Stimulated activated naive B cell treated with anti-CD40 and anti-IgM and Interleukin-4, amounts not matched to agents 10 μg/mL and 1 μg/mL and 100 μg/mL, for 72 hours (primary cell): ENCODE measurements at places on chromosomes 3 and 15.

- peak; percentile 75 for DNase-seq
These were observed at the start of gene KLHL6 for GRCh38 chr3:183555541-183556081. KLHL6 (minus strand) TSS chr3:183555706; CDS start chr3:183555653, 53 bp downstream.

GRCh38 chr3:126742057-126742456, 38.0 kb downstream of the CHCHD6 start:
- no peak for DNase-seq

GRCh38 chr3:69460034-69460433, 74.1 kb upstream of the FRMD4B start:
- DNase-seq: no peak

DNA sequence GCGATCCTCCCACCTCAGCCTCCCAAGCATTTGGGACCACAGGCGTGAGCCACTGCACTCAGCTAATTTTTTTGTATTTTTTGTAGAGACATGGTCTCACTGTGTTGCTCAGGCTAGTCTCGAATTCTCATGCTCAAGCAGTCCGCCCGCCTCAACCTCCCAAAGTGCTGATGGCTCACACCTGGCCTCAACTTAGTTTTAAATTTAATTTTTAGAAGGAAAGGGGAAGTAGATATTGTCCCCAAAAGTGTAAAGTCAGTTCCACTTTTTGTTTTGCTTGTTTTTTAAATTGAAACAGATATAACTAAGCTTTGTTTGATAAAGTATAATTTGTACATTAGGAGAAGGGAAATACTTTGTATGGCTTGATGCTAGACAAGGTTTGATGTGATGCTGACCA, 31.3 kb upstream of the NFKBIZ start:
- no peak for DNase-seq

- DNase-seq: no peak
These were observed 124.8 kb upstream of the LRIG1 start for GRCh38 chr3:66625505-66626216.

- no peak for DNase-seq
These were observed 87.0 kb downstream of the IQCH start for GRCh38 chr15:67341539-67341938.

GRCh38 chr3:178518660-178519396, 17.4 kb upstream of the KCNMB2 start:
- no peak for DNase-seq

GRCh38 chr3:132598181-132598580, 1.1 kb downstream of the ACKR4 start:
- DNase-seq: no peak

GRCh38 chr15:66390678-66391077, 4.0 kb downstream of the MAP2K1 start:
- DNase-seq: peak; percentile 60

- DNase-seq: no peak
These were observed 25.2 kb downstream of the ABHD2 start for GRCh38 chr15:89113296-89114024.

- no peak for DNase-seq
These were observed 315.2 kb downstream of the CLSTN2 start for GRCh38 chr3:140250010-140250855.

DNA sequence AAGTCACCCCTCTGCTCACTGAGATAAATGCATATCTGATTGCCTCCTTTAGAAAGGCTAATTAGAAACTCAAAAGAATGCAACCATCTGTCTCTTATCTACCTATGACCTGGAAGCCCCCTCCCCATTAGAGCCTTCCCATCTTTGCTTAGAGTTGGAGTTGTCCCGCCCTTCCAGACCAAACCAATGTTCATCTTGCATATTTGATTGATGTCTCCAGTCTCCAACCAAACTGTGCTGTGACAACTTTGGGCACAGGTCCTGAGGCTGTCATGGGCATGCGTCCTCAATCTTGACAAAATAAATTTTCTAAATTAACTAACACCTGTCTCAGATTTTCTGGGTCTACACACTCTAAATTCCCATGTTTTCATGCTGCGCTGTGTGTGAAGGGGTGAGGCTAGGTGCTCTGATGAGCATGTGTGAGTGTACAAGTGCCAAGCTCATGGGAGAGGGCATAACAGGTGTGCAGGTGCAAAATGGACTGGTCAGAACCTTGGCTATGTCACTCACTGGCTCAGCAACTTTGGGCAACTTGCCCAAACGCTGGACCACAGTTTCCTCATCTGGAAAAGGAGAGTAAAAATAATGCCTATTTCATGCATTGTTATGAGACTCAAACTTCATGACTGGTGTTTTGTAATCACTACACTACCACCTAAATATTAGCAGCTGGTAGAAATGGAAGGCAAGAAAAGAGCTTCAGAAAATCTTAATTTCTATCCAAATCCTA, 7.2 kb downstream of the DAPK2 start:
- DNase-seq: no peak

DNA sequence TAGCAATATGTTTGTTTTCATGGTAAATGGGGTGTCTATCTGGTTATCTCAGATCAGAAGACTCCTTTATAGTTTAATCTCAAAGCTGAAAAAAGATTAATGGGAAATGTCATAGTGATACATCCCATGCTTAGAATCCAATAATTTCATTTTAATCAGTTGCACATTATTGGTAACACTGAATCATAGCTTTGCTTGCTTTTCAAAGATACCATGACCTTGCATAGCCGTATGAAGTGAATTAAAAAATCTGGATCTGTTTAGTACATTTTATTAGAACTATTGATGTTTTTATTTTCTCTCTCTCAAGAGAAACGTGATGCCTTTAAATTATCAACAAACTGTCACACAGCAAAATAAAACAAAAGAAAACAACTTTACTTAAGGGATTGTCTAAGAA, 506.7 kb upstream of the SGO1 start:
- DNase-seq: no peak

- no peak for DNase-seq
These were observed 22.5 kb downstream of the LRTM1 start for GRCh38 chr3:54905261-54905888.

DNA sequence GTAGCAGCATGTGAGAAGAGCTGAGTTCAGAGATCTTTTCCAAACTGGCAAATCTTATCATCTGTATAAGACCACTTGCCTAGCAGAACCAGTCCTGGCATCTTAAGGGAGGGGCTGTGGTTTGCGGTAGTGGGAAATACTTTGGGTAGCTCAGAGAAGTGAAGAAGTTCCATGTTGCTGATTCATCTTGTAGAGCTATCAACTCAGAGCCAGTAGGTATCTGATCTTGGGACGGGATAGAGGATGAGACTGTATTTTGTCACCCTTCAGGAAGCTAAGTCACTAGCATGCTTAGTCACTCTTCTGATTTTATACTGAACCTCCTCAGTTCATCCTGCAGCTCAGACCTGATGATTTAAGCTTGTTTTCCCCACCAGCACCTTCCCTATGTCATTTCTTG, 211.4 kb downstream of the NR1D2 start:
- no peak for DNase-seq

- DNase-seq: no peak
These were observed 79.1 kb downstream of the VGLL4 start for GRCh38 chr3:11564577-11565001.

DNA sequence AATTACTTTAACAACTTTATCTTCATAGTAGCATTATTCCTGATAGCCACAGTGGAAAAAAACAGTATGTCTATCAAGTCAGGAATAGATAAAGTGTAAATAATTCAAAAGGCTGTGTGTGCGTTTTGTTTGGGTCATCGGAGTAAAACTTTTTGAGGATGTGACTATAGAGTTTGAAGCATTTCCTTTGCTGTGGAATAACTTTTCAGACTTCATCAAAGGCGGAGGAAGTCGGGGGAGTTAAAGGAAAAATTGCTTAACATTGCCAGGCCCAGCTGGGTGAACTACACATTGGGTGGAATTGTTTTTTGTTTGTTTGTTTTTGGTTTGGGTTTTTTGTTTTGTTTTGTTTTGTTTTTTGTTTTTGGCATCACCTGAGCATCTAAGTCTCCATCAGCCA, 70.4 kb upstream of the CRTC3 start:
- DNase-seq: no peak

DNA sequence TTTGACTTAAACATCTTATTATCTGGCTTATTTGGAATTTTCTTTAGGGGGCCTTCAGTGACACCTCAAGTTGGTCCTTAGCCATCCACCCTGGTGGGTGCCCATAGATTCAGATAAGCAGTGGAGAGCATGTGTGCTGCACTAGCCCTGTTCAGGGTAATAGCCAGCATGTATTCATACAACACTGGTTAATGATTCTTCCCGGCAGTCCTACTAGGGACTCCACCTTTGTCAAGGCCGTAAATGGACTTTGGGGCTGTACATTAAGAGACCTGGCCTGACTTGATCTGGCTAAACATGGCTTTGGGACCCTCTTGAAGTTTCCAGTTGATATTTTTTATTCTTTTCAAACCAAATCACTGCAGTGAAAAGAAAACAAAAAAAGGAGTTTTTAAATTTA, 125.8 kb downstream of the PTPRG start:
- no peak for DNase-seq

- DNase-seq: no peak
These were observed 27.3 kb downstream of the CCDC33 start for GRCh38 chr15:74263466-74263865.

- no peak for DNase-seq
These were observed 62.7 kb downstream of the MEF2A start for GRCh38 chr15:99628374-99629001.

DNA sequence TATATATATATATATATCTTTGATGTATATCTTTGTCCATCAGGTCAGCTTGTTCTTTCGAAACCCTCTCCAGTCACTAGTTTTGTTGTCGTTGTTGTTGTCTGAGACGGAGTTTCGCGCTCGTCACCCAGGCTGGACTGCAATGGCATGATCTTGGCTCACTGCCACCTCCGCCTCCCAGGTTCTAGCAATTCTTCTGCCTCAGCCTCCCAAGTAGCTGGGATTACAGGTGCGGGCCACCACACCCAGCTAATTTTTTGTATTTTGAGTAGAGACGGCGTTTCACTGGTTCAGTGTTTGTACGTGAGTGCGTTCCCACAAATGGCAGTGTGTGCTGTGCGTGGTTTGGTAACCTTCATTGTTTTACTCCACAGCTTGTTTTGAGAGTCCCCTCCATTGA, 51.7 kb downstream of the ZDHHC19 start:
- DNase-seq: no peak

DNA sequence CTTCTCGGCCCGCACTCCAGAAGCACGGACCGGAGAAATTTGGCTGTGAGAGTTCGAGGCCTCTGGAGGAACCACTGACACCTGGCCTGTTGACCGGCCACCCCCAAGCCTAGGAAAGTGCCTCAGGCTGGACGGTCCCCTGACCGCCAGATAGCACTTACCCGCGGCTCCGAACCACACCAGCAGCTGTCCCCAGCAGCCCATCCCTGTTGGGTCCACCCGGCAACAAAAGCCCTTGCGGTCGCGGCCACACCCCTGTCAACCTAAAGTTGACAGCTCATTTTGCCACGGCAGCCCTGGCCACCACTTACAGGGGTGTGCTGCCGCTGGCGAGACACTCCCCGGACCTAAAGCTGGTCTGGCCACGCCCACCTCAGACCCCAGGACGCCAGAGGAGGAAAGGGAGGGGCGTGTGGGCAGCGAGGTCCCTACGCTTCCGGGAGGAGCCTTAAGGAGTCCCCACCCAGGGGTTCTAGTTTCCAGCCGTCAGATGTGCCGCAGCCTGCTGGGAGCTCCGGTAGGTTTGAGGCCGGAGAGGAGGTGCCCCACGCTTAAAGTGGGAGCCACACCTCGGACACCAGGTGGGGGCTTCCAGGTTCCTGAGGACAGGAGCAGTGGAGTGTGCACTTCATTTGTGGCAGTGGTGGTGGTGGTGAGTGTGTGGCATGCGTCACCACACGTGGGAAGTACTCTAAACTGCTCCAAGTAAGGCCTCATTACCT, at the start of gene LTK:
TSS of gene LTK (minus strand) at position 322 of the 722 bp plus-strand sequence. CDS start at position 204, 118 bp downstream.
- DNase-seq: no peak

- DNase-seq: no peak
These were observed 167.5 kb downstream of the GOLGA6L4 start for GRCh38 chr15:84402856-84403608.

DNA sequence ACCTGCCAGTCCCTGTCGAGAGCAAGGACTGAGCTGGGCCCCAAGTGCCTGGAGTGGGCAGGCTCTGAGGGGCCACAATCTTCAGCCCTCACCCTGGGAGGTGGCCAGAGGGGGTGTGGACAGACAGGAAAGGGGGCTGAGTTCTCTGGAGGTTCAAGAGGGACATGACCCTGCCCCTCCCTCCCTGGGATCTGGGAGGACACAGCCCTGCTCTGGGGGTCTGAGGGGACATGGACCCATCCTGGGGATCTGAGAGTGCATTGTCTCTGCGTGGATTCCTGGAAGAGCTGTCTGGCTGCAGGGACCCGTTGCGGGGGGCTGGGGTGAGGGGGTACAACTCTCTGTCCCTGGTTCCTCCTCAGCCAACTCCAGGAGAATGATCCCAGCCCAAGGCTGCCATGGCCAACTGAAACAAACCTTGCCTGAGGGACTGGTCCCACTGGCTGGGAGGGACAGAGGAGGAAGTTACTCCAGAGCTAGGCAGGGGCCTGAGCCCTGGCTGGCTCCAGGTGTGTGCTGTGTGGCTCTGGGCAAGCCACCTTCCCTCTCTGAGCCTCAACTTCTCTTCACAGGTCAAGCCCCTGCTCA, 29.0 kb downstream of the PTH1R start:
- DNase-seq: no peak

DNA sequence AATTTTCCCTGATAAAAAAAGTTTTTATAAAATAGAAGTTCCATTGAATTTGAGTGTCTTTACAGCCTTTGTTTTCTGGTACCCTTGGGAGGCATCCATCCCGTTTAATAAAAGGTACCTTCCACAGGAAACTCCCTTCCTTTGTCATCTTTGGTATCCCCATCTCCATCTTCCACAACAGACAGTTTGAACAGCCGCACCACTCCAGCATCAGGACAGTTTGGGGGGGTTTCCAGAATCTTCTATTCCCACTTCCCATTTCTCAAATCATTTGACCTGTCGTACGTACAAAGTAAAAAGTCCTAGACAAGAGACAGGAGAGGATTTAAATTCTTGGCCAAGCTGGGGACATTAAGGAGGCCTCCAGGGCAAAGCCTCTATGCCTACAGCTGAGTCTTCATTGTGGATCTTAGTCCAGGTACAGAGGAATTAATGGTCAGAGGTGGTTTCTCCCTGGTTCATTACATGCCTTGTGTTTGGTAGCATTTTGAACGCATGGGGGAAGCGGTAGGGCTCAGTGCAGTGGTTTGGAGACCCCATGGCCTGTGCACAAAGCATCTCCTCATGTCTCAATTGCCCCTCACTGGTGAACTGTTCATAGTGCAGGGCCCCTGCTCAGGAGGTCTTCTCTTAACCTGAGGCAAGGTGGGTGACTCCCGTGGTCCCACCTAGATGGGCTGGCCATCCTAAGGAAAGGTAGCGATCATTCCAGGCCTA, 19.4 kb upstream of the BCL2A1 start:
- no peak for DNase-seq

DNA sequence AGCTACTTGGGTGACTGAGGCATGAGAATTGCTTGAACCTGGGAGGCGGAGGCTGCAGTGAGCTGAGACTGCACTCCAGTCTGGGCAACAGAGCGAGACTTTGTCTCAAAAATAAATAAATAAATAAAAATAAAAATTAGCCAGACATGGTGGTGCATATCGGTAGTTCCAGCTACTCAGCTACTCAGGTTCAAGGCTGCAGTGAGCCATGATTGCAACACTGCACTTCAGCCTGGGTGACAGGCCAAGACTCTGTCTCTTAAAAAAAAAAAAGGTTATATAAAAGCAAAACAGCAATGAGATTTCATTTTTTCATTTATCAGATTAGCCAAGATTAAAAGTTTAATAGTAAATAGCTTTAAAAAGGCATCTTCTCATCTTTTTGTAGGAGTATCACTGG, 2.9 kb downstream of the TGM4 start:
- DNase-seq: no peak

- DNase-seq: peak; percentile 76
These were observed 22.0 kb downstream of the STARD5 start for GRCh38 chr15:81301815-81302399.
